ENCODE measurements at places on chromosomes 6 and 20.

GRCh38 chr6:111644893-111645430, 39.3 kb upstream of the TRAF3IP2 start:
- no peak for DNase-seq

DNA sequence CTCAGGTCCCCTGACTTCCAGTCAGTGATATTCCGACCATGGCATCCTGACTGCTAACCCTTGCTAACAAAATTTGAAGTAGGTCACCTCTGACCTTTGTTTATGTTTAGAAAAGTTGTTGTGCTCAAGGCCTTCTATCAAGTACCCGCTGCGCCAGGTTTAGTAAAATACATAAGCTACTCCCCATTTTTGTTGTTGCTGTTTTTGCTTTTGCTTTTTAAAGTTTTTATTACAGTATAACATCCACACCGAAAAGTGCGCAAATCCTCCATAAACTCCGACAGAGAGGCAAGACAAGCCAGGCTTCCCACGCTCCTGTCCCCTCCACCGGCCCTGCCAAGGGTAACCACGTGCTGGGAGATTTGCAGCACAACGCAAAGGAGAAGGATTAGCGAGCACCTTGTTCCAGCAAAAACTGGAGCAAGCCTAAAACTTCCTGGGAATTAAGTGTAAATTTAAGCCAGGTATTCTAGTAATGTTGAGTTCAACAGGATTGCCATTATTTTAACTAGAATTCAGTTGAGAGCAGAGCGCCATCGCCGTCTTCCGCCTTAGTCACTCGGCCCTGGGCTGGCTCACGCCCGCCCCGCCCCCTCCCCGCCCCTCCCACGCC, 17.8 kb upstream of the HMGN4 start:
- DNase-seq, result no peak

- no peak for DNase-seq
These were observed 60.1 kb upstream of the AKIRIN2 start for GRCh38 chr6:87762116-87762515.

GRCh38 chr6:134766497-134766896, 183.4 kb downstream of the ALDH8A1 start:
- DNase-seq, result no peak

GRCh38 chr6:10140136-10140535, 274.7 kb downstream of the TFAP2A start:
- DNase-seq, result no peak

DNA sequence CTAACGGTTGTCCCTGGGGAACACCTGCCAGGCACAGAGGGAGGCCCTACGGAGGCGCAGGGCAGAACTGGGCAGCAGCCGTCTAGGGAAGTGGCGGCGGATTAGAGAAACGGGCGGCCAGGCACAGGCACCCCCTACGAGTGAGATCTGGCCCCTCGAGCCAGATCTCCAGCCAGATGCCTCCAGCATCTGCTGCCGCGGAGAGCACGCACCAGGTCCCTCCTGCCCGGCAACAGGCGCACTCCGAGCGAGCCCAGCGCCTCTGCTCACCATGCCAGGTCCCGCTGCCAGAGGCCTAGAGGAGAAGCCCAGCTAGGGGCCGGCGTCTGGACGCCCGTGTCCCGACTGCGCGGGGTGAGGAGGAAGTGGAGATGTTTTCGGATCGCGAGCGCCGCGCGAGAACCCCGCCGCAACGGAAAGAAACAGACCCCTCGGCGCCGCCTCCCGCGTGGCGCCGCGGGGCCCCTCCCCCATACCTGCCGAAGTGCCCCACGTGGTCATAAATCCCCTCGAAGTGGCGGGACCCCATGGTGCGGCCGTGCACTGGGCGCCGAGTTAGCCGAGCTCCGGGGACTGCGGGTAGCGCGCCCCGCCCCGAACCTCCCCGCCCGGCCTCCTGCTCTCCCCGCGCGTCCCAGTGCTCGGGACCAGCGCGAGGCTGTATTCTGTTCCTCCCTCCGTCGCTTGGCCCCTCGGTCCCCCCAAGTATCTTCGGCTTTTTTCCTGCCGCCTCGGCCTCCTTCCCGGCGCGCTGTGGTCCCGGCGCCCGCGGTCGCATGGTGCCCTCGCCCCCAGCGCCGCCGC, at the start of gene SLC22A16:
Gene SLC22A16 (minus strand): TSS at position 568 of the 804 bp plus-strand sequence. CDS start 39 bp downstream, at position 529.
- DNase-seq, result no peak

DNA sequence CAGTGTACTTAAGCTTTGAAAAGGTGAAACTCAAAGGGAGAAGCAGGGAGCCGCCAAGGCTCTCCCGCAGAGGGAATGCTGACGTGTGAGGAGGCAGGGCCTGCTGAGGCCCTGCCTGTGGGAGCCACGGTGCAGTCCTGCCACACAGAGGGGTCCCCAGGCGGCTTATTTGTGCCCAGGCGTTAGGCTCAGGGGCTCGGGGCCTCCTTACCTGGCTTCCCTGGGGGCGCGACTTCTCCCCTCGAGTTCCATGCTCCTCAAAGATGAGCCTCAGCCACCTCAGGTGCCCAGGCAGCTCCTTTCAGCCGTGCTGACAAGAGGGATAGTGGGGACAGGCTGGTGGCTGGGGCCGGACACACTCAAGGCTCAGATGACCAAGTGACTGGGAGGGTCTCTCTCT, 2.2 kb upstream of the KIF25 start:
- no peak for DNase-seq

DNA sequence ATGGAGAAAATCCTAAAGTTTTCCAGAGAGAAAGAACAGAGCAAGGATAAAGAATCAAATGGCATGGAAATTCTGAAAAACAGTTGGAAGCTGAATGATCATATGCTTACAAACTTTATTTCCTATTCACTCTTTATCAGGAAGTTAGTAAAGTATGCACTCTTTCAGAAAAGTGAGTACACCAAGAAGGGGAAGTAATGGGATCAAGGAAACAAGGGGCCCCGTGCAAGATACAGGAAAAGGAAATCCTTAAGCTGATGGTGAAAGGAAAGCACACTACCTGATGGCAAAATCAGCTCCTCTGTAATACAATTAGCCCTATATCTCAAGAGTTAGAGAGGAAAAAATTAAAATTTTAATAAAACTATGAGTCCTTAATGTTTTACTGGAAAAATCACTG, 14.0 kb downstream of the CALHM6 start:
- no peak for DNase-seq

GRCh38 chr6:44036699-44037101, 90.6 kb downstream of the MRPL14 start:
- DNase-seq, result no peak

GRCh38 chr20:19129976-19130612, 82.3 kb upstream of the SLC24A3 start:
- no peak for DNase-seq

GRCh38 chr20:59617221-59617620, 12.9 kb downstream of the PHACTR3 start:
- peak; percentile 8 for DNase-seq

DNA sequence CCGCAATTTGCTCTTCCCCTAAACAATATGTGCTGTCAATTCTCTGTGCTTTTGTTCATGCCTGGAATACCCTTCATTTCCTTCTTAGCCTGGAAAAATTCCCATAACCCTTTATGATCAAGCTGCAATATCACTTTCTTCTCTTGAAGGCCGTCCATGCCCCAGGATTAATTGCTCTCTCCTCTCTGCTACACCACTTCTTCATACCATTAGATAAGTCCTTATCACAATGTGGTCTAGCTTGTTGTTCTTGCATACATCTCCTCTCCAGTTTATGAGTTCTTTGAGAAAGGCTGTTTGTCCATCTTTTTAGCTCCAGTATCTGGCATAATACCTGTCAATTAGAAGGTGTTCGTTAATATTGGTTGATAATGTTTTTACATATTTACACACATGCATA, 111.2 kb upstream of the SAMD5 start:
- no peak for DNase-seq

DNA sequence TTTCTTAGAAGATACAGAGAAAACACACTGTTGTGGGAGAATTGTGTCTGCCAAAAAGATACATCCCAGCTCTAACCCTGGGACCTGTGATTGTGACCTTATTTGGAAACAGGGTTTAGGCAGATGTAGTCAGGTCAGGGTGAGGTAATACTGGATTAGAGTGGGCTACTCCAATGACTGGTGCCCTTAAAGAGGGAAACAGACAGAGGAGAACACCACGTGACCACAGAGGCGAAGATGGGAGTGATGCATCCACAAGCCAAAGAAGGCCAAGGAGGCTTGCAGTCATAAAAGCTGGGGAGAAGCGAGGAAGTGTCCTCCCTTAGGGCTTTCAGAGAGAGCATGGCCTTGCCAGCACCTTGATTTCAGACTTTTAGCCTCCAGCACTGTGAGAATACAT, 35.6 kb downstream of the SLC52A3 start:
- DNase-seq, result no peak

DNA sequence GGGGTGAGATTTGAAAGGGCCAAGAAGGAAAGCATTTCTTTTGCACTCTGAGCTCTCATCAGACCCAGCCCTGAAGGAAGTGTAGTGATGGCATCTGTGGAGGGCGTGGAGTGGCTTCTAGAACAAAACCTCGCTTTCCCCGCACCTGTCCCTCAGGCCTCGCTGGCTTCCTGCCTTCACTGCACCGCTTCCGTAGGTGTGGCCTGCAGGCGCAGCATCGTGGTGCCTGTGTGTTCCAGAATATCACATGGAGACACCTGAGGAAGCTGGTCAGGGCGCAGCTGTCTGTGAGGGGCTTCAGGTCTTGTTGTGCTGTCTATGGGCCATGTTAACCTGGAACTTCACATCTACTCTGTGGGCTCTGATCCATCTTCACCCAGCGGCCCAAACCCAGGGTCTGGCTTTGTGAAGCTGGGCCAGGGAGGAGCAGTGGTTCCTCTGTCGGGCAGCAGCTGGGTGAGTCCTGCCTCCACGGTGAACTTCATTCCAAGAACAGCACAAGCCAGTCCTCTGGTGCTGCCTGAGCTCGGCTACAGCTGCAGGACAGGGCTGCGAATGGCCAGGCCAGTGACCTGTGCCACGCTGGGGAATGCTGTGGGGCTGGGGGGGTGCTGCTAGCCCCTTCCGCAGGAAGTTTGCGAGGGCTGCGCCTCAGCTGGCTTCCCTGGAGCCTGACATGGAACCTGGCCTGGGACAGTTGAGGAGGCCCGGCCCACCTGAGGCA, 40.9 kb downstream of the DSTN start:
- DNase-seq, result no peak

- peak; percentile 84 for DNase-seq
These were observed 25.4 kb upstream of the ASIP start for GRCh38 chr20:34215711-34216381.

DNA sequence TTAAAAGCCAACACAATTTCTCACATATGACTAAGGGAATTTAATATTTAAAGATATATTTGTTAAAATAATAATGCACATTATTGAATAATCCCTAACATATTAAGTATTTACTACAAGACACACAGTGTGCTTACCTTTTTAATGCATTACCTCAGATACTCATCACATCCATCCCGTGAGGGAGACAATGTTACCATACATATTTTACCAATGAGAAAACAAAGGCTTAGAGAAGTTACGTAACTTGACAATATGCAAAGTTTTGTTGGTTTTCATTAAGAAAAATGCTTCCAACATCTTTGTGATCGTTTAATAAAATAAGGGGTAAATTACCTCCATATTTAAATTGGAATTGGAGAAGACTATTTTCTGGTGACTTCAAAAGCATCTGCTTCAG, 4.3 kb downstream of the IFNGR1 start:
- no peak for DNase-seq

- no peak for DNase-seq
These were observed 498.9 kb upstream of the EPHA7 start for GRCh38 chr6:93918258-93918657.

DNA sequence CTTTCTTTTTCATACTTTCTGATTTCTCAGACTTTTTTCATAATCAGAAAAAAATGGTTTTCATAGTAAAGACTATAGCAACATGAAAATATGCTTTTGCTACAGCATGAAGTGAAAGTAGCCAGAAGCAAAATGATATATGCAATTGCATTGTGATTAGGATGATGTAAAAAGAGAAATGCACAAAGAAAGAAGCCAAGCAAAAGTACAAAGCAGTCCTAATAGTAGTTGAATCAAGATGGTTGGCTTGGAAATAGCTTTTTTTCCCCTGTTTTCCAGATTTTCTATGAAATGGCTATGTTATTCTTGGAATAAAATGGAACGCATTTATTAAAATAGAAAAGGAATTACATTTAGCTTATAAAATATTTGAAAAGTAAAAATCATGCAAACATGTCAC, 77.3 kb downstream of the SEL1L2 start:
- DNase-seq, result no peak

GRCh38 chr6:169774347-169774746, 22.9 kb downstream of the ERMARD start:
- no peak for DNase-seq

DNA sequence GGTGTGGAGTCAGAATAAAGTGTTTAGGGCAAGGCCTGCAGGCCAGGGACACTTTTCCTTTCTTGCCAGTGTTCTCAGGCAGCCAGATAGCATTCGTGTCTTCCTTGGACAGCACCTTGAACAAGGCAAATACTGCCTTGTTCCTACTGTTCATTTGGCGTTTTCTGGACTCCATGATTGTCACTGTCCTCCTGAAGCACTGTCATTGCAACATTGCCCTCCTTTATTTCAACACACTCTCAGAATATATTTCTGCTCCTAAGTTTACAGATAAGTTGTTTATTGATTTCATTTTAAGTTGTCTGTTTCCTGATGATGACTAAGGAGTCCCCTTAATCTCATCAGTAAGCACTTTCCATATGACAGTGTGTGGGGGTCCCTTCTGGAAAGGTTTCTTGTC, 15.1 kb upstream of the DEF6 start:
- no peak for DNase-seq

DNA sequence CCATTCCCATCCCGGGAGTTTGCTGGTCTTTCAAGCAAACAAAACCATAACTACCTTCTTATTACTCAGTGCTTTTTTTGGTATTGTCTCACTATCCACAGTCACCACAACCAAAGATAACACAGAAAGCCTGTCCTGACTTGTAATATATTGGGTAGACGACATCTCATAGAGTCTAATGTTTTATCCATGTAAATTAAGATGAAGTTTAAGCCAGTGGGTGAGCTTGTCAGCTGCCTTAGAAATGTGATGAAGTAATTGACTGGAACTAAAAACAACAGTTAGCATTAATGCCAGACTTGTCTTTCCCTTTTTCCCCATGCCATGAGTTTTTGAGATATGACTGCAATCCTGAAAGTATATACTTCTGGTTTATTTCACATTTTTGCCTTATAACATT, 282.7 kb upstream of the PRDM1 start:
- DNase-seq, result no peak

DNA sequence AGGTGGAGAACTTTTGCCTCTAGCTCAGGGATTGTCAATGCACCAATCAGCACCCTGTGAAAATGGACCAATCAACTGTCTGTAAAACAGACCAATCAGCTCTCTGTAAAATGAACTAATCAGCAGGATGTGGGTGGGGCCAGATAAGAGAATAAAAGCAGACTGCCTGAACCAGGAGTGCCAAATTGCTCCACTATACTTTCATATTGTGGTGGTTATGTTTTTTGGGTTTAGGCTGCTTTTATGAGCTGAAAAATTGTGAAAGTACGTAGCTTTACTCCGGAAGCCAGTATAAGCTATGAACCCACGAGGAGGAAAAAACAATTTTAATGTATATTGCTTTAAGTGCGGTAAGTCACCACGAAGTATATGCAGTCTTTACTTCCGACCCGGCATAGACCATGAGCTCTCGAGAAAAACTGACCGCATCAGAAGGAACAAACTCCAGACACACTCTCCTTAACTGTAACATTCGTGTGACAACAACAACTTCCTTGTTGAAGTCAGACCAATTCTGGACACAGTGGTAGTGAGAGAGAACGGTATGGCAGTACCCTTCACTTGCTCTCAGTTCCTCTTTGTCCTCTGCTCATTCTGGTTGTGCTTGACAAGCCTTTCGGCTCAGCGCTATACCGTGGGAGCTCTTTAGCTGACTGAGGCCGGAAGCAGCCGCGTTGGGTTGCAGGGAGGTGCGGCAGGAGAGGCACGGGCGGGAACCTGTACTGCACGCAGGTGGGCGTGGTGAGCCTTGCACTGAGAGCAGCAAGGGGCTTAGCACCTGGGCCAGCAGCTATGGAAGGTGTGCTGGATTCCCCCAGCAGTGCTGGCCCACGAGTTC, 81.9 kb upstream of the E2F3 start:
- no peak for DNase-seq

All from kidney tubule cell (primary cell).